ENCODE measurements at places on chromosomes 1 and 21. TPM values are rescaled to one million over a fixed set of nuclear protein-coding genes. Genes with fewer than 3 reads are reported as not detected.

DNA sequence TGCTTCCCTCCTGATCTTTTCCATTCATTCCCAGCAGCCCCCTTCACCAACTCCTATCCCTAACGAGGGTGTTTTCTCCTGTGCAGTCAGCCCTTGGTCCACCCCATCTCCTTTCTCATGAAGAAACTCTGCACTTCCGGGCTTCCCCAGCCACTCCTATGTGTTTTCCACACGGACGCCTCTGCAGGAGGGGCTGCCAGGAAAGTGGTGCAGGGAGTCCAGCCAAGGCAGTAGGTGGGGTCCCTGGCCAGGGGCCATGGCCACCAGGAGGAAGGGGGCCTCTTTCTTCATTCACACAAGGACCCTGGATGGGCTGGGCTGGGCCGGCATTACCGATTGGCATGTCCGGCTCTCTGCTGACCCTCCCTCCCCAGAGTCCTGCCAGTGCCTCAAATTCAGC lies 72.8 kb upstream of the EFHD2 start:
- no peak for DNase-seq

GRCh38 chr1:94156096-94156625 lies 35.2 kb upstream of the ABCA4 start:
- no peak for DNase-seq

The LCE1F gene
- total RNA-seq: not detected

The INAVA gene
- total RNA-seq: 25.1 TPM

DNA sequence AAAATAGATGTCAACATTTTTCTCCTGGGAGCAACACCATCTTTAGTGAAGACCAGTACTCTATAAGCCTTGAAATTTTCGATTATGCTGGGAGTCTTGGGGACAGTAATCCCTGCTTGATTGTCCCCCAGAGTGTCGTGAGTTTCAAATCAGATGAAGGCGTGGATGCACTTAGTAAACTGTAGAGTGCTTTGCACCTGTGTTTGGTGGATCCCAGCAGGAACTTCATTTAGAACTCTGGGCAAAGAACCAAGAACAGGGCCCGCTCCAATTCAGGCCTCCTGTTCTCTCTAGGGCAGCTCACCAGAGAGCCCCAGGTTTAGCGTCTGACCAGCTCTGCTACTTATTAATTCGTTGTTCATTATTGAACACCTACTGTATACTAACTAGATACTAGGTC lies 1.5 kb downstream of the GPX7 start:
- no peak for DNase-seq

DNA sequence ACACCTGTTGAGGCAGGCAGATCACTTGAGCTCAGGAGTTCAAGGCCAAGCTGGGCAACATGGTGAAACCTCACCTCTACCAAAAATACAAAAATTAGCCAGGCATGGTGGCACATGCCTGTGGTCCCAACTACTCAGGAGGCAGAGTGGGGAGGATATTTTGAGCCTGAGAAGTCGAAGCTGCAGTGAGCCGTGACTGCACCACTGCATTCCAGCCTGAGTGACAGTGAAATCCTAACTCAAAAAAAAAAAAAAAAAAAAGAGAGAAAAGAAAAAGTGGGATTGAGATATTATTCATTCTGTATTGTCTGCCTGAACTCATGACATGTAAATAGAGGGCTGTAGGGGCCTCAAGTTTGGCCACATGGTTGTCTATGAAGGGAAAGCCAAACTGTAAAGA lies 37.3 kb downstream of the WNT2B start:
- no peak for DNase-seq

The GJA8 gene
- not detected for total RNA-seq

DNA sequence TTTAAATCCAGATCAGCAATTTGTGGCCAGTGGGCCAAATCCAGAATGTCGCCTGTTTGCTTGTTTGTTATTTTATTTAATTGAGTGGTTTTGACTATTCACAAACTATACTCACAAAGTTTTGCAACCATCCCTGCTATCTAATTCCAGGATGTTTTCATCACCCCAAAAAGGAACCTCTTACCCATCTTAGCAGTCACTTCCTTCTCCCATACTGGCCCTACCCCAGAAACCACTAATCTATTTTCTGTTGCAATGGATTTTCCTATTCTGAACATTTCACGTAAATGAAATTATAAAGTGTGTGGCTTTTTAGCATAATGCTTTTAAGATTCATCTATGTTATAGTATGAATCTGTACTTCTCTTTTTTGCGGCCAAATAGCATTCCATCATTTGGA lies 41.3 kb downstream of the WDTC1 start:
- no peak for DNase-seq

The S100A9 gene
- total RNA-seq: 126 TPM

GRCh38 chr1:106677721-106678120 lies 378.8 kb upstream of the PRMT6 start:
- DNase-seq: no peak

The RAB7B gene
- 3.6 TPM for total RNA-seq

- no peak for DNase-seq
These were observed 351.3 kb downstream of the RRAGC start for GRCh38 chr1:38508232-38508631.

The CFHR5 gene
- total RNA-seq: not detected

Measured in MCF 10A (cell line).